Left cardiac atrium (tissue), 4 donors: ENCODE measurements at places on chromosomes 7 and 10.

DNA sequence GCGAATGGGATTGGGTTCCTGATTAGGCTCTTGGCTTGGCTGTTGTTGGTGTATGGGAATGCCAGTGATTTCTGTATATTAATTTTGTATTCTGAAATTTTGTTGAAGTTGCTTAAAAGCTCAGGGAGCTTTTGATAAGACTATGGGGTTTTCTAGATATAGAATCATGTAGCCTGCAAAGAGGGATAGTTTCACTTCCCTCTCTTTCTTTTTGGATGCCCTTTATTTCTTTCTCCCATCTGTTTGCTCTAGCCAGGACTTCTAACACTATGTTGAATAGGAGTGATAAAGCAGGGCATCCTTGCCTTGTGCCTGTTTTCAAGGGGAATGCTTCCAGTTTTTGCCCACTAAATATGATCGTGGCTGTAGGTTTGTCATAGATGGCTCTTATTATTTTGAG lies 40.4 kb upstream of the MPP7 start:
- DNase-seq = no peak

- DNase-seq = no peak
These were observed 162.2 kb upstream of the CHST15 start for GRCh38 chr10:124255556-124255955.

DNA sequence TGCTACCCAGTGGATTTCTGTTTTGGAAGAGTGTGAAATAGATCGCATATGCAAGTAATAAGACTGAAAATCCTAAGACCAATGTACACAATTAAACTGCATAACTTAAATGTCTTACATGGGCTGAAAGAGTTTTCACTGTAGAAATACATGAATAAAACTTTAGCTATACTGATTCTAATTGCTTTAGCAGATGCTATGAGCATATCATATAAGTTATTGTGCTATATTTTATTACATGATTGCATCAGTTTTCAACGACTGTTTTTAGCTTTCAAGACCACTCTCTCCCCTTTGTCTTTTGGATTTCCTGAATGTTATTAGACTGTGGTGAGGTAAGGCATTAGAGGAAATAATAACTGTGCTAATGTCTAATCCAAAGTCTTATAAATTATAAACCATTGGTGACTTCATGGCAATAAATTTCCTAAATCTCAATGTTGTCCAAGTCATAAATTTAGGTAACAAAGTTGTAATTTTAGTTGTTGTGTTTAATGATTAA lies 124.5 kb downstream of the SEMA3A start:
- no peak for DNase-seq

GRCh38 chr7:22443370-22444180 lies 56.4 kb downstream of the STEAP1B start:
- DNase-seq = no peak
